ENCODE measurements at places on chromosomes 5 and 9.

GRCh38 chr9:75084081-75084672 lies 3.8 kb downstream of the NMRK1 start:
- DNase-seq, result no peak

DNA sequence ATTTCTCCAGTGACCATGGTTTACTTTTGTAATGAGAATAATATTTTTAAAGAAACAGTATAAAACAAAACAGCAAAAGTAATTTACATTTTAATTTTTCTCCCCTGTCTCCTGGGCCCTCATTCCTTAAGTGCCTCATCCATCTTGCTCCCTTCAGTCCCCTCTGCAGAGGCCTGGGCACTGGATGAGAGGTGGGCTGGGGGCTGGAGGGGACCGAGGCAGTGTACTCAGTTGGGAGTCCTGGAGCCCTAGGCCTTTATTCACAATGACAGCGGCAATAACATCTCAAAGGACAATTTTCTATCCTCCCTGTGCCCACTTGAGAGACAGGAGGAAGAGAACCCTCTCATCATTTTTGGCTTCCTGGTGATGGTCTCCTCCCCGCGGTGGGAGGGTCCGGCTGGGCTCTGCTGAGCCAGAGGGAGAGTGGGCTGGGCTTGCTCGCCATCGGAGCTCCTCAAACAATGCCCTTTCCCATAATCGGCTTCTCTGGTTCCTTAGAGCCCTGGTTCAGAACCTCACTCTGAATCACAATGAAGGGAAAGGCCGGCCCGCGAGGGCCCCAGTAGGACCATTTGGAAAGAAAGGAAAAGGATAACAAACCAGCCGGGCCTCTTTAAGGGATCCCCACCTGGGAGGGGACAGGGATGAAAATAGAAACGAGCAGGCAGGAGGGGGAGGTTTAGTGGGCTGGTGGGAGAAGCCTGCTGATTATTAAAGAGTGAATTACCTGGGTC lies 9.7 kb upstream of the SMIM32 start:
- DNase-seq, result no peak

DNA sequence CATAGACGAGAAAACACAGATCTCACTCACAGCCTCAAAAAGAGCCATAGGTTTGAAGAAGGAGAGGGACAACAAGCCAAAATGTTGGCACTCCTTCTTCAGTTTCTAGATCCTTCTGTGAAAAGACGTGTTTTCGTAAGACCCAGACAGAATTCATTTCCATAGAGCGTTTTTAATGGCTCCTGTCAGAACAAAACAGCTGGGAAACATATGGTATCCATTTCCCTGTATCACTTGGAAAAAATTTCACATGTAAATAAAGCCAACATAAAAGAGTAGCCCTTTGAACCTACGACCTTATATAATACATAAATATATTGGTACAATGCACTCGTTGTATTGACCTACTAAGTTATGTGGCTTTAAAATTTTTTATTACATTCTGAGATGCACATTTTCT lies 108.1 kb downstream of the SNCAIP start:
- DNase-seq, result no peak

- DNase-seq, result peak; percentile 27
Observed at GRCh38 chr9:127066060-127066850, 56.2 kb downstream of the ANGPTL2 start.

DNA sequence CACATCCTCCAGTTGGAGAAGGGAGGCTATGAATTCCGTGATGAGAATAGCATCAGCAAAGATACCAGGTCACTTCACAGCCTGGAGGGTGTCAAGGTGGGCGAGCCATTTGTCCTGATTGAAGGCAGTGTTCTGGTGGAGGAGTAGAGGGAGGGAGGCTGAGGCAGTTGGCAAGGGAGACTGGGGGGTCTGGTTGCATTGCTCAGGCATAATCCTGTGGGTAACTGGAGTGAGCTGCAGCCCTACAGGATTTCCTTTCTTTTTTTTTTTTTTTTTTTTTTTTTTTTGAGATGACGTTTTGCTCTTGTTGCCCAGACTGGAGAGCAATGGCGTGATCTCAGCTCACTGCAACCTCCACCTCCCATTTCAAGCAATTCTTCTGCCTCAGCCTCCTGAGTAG lies 223.9 kb upstream of the KLF4 start:
- DNase-seq, result no peak

DNA sequence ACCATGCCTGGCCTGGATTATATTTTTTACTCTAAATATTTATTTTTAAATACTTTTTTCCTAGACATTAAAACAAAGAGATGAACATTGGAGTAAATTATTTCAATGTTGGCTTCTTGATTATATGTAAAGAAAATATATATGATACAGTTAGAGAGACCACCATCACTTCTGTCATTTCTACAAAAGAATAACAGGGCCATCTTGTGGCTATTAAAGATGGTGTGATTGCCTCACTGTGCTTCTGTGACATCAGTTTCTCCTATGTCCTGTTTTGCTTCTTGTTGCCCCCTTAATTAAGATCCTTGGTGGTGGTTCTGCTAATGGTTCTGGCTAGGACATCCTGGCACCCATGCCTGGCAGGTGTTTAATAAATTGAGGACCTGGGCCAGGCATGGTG lies 32.9 kb downstream of the NDFIP1 start:
- DNase-seq, result no peak

GRCh38 chr5:96370976-96371375 lies 62.1 kb downstream of the PCSK1 start:
- DNase-seq, result no peak

- peak; percentile 19 for DNase-seq
Observed at GRCh38 chr5:126335886-126336285, 87.3 kb upstream of the GRAMD2B start.

DNA sequence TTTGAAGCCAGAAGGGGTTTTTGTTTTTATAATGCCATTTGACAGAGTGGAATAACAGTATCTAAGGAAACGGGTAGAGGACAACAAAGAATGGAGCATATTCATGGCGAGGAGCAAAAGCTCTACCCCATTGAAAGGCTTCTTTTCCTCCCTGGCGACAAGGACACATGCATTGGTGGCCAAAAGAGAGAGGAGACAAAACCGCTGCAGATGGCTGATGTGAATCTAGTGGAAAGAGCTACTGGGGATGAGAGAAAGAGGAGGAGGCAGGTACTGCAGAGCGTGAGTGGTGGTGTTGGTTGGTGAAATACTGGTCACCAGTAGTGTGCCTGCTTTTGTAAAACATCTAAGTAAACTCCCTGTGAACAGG lies 491 bp downstream of the APC start:
- DNase-seq, result no peak

- DNase-seq, result no peak
Observed at GRCh38 chr5:31255041-31255440, 61.6 kb downstream of the CDH6 start.

DNA sequence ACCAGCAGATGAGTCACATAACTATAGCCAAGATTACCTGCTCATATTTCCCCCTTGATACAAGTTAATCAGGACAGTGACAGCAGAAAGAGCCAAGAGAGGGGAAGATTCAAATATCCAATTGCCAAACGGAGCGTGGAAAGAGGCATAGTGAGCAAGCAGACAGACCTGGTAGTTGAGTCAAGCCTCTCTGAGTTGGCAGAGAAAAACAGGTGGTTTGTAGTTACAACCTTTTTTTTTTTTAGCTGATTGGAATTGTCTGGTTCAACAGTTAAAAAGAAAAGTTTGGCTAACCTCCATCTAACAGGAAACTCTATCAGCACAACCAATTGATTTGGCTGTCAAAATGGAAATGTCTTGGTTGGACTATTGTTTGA lies 272.1 kb downstream of the TLE1 start:
- DNase-seq, result no peak

- peak; percentile 64 for DNase-seq
Observed at GRCh38 chr5:53041071-53041692, 52.0 kb downstream of the ITGA2 start.
